Hematopoietic multipotent progenitor cell treated with erythropoietin and hydrocortisone succinate and interleukin-3 and kit ligand, for 17 days (in vitro differentiated cells): ENCODE measurements at places on chromosomes 4 and X.

- DNase-seq = no peak
Measured at GRCh38 chr4:97367878-97368277, 775.4 kb downstream of the STPG2 start.

DNA sequence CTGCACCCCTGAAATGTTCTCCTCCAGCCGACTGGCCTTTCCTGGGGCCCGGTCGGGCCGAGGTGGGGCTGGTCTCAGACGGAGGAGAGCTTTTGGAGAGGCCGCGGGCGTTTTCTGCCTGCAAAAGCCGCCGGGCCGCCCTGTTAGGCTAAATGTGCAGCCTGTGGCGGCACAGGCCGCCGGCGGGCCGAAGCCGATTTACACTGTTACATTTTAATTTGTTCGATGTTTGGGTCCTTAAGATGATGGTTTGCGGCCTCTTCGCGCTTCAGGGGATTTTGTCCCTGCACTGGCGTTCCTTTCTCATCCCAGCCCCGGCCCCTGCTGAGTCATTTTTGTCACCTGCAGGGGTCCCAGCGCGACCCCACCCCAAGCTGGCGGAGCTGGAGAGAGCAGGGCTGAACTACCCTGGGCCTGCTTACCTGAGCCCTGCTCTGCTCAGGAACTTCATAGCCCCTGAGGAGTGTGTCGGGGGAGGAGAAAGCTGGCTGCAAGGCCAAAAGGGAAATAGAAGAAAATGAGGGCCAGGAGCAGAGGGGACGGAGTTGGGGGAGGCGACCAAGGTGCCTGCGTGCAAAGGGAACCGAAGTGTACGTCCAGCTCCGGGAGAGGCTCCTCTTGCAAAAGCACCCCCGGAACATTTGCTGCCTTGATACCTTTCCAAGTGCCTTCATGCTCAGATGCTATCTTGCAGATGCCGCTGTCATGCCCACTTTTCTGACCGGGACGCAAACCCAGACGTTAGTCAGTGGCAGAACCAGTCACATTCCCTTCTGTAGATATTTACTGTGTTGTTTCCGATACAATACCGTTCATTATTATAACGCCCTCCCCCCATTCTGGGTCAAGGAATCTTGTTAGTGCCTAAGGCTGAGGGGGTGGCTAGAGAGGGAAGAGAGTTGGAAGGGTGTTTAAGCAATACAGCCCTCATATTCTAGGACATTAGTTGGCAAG is 977 bp upstream of the RBBP7 start:
- no peak for DNase-seq

DNA sequence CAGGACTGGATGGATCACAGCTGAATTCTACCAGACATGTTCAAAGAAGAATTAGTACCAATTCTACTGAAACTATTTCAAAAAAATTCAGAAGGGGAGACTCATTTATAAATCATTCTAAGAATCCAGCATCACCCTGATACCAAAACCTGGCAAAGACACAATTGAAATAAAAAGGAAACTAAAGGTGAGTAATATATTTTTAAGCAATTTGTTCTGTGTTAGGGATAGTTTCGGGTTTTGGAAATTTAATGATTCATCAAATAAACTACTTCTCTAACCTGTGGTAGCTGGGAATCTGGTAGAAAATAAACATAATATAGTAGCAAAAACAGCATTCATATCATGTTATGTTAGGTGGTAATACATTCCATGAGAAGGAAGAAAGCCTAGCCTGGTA is 662.2 kb upstream of the BOD1L1 start:
- no peak for DNase-seq

- no peak for DNase-seq
Measured at GRCh38 chr4:85993641-85994040, 366.2 kb downstream of the MAPK10 start.

- DNase-seq = no peak
Measured at GRCh38 chr4:48228949-48229348, 40.7 kb downstream of the TEC start.

- no peak for DNase-seq
Measured at GRCh38 chrX:123217077-123217476, 33.0 kb downstream of the GRIA3 start.

DNA sequence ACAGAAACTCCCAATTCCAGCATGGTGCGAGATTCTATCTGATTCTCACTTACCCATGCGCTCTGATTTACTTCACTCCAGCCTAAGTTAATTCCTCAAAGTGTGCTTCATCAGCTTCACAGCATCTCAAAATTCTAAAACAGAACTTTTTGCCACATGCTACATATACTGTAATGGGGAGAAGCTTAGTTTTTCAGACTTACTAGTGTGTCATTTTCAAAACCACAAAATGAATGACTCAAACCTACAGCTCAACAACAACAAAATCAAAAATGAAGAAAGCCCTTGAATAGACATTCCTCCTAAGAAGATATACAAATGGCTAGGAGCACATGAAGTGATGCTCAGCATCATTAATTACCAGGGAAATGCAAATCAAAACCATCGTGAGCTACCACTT is 14.9 kb downstream of the IRF2 start:
- no peak for DNase-seq

GRCh38 chr4:181330654-181331201 is 912.5 kb upstream of the TENM3 start:
- DNase-seq = no peak

DNA sequence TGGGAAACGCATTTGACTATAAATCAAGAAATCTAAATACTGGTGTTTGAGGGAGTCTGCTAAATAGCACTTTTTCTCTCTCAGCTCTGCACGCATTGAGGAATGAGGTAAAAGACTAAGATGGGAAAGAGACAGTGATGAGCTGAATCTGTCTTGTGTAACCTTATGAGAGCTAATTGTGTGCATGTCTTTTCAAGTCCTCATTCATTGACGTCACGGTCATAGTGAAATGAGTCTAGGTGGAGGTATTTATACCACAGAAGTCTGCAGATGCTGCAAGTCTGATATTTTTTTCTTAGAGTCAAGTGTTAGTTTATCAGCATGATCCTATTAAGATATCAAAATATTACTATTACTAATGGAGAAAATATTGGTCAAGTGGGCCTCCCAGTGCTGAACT is 361.5 kb upstream of the HS3ST1 start:
- no peak for DNase-seq

GRCh38 chr4:11729548-11729947 is 300.9 kb upstream of the HS3ST1 start:
- no peak for DNase-seq

- no peak for DNase-seq
Measured at GRCh38 chr4:47543331-47543730, 58.3 kb downstream of the ATP10D start.

DNA sequence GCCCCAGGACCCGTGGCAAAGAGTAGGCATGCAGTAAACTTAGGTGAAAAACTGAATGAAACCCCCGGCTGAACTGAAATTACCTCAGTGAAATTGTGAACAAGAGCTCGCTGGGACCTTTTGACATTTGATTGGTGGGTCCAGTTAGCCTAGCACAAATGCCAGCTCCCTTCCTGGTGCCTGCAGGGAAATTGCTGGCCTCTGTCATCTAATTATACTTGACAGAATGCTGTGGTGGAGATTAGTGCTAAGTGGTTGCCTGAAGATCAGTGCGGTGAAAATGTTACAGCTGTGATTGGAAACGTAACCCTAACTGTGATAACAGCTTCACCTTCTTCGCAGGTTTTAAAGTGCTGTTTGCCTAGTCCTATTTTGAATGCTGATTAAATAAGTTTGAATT is 43.0 kb downstream of the ADD1 start:
- DNase-seq = no peak

GRCh38 chr4:55087009-55087912 is 38.1 kb downstream of the KDR start:
- DNase-seq = no peak

DNA sequence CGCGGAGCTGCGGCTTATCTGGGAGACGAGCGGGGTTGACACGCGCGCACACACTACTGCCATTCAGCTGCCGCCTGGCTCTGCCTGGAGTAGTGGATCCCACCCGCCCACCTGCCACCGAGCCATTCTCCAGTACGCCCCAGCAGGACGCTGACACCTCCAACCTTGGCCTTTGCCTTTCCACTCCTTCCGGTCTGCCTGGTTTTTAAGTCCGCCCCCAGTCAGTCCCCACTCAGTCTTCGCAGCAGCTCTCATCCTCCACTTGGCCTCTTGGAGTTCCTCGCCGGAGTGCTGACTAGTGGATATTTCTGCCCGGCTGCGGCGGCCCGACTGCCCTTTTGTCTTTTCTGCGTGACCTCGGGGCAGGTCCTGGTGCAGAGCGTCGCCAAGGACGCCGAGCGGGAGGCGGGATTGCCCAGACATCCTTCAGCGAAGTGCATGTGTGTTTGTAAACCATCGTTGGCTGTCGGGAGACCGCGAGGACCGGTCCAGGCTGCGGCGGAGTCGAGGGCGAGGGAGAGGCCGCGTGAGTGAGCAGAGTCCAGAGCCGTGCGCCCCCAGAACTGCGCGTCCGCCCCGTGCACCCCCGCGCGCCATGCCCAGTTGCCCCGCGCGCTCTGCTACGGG is 1.1 kb downstream of the SLIT2 start:
- DNase-seq = no peak

GRCh38 chr4:168825975-168826374 is 184.1 kb downstream of the CBR4 start:
- no peak for DNase-seq

DNA sequence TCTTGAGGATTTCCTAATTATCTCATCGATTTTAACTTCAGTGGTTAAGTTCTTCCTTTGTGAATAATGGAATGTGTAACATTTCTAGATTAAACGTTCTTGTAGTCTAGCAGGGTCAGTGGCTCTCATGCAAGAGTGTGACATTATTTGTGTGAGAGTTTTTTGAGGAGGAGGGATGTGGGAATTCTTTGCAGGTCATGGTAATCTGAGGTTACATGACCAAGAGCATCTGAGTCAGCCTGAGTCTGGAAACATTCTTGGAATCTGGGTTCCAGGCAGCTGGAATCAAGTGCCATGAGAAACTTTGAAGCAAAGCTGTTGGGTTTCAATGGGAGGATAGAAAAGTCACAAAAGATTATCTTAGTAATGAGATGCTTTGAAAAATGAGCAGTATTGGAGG is 49.5 kb downstream of the GK start:
- no peak for DNase-seq

DNA sequence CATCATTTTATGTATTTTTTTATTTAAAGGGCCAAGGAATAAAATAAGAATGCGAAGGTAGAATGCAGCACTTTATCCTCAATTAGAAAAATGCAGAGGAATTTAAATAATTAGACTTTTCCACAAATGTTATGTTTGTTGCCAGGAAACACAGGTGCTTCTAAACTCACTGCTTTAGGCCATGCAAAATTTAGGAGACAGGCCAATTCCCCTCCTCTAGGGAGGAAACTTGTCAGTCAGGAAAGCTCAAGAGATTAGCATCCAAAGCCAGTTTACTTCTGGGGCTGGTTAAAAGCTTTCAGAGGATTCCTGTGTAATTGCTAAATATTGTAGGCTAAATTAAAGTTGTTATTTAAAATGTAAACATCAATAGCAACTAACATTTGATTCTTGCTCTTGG is 124.5 kb downstream of the DMD start:
- DNase-seq = no peak

DNA sequence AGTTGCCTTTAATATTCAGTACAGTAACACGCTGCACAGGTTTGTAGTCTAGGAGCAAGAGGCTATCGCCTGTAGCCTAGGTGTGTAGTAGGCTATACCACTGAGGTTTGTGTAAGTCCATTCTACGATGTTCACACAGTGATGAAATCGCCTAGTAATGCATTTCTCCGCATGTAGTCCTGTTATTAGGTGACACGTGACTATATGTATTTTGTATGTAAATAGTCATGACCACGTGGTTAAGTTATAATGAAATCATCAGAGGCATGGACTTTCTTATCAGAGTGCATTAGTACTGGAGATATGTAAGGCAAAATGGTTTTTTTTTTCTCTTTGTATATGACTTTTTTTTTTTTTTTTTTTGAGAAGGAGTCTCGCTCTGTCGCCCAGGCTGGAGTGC is 9.9 kb upstream of the ZCCHC4 start:
- no peak for DNase-seq

- DNase-seq = no peak
Measured at GRCh38 chr4:123259676-123260646, 136.6 kb upstream of the SPRY1 start.

GRCh38 chr4:102687982-102688433 is 72.8 kb downstream of the MANBA start:
- DNase-seq = no peak

DNA sequence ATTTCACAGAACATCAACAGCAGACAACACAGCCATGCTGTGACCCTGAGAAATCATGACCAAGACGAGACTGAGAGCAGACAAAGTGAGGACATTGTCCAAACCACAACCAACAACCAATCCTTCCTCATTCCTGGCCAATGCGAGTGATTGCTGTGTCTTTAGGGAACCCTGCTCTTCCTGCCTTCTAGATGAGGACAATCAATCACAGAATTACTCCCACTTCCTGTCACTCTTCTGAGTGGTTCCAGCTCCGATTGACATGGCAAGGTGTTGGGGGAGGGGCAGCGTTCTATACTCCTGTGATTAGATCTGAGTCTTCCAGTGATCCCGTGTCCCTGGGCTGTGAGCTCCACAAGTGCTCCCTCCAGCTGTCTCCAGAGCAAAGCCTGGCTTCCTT is 227.8 kb downstream of the STIM2 start:
- no peak for DNase-seq

DNA sequence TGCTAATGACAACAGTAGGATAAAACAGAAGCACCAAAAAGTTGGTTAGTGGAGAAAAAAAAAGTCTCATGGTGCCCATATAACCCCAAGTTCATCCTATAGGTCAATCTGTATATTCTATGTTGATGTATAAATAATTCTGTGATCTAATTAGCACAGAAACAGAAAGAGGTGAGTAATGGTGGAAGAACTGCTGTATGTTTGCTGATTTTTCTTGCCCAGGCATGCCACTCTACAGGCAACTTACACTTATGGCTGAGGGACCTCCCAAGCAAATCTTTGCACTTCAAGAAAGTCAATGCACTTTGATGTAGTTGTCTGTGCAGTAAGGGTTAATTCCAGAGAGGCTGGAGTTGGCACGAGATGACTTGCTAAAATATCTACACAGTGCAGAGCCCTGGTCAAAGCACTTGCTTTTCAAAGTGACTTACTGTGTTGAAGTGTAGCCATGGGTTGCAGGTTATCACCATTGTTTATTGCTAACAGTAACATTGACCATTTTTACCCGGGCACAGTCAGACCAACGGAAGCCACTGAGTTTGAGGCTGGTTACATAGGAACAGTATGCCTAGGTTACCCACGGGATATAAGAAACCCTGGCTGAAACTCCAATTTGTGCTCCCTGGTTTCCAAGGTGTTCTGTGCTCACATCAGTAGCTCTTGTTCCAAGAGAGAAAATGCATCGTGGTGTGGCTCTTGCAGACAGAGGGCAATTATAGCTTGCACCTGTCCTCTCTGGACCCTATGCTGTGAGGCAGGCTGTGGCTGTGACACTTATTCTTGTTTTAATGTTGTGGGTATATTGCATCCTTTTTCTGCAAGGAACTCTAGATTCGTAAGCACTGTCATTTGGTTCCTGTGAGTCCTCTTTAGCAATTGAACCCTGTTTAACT is 141.3 kb upstream of the FTHL17 start:
- DNase-seq = no peak

DNA sequence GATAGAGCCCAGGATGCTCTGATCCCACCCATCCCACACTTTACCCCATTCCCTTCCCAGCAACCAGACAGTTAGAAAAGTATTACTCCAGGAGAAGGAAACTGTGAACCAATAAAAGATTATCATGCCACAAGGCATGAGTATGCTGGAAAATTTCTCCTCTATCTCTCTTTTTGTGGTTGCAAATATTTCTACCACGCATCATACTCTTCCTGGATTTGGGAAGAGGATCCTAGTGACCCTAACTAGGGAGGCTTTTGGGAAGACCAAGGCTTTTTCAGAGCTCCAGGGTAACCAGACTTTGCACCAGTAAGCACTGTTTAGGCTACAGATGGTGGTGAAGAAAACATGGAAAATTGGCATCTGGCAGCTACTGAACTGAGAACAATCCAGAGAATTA is 257.6 kb upstream of the CLNK start:
- DNase-seq = no peak
